ENCODE measurements at places on chromosomes 1 and 21. TPM values are rescaled to one million over a fixed set of nuclear protein-coding genes. Genes with fewer than 3 reads are reported as not detected.

DNA sequence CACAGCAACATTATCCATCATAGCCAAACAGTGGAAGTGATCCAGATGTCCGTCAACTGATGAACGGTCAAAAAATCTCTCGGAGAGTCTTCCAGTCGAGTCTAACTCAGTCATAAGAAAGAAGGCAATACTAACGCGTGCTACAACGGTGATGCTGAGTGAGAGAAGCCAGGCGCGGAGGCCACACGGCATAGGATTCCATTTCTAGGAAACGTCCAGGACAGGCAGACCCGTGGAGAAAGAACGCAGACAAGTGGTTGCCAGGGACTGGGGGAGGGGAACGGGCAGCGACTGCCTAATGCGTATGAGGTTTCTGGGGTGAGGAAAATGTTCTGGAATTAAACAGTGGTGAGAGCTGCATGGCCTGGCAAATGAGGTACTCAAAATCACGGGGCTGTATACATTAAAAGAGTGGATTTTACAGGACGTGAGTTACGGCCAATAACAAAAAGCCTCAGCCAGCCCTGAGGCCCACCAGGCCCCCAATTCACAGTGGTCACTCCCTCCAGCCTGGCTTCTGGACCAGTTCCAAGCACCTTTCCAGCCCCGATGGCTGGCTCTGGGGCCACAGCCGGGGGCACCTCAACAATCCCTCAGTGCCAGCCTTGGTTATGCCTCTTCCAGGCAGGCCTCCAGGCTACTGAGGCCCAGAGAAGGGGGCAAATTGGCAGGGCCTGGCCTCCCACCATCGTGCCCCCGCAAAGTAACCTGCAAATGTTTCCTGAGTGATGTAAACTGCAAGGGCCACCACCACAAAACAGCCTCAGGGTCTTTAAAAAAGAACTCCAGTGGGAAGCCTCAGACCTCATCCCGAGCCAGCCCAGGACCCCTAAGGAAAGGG lies 3.4 kb downstream of the WNT9A start:
- DNase-seq = peak; percentile 12

The VWA1 gene
- 6.8 TPM for total RNA-seq

- peak; percentile 100 for DNase-seq
Observed at GRCh38 chr1:66271216-66271903, 262.6 kb upstream of the SGIP1 start.

The GBP2 gene
- total RNA-seq = 59.9 TPM

The UBASH3A gene
- total RNA-seq = not detected

The TLCD4 gene
- total RNA-seq = 0.86 TPM

Measured in fibroblast of villous mesenchyme (primary cell).